ENCODE measurements at places on chromosomes 5 and 9. TPM values are rescaled to one million over a fixed set of nuclear protein-coding genes. Genes with fewer than 3 reads are reported as not detected.

Gene OGN
- 0.17 TPM for total RNA-seq

Gene TRIM36
- total RNA-seq: not detected

Gene ZDHHC21
- 7.9 TPM for total RNA-seq

Gene MEIKIN
- total RNA-seq: not detected

Gene MYOT
- not detected for total RNA-seq

Gene SLC46A2
- total RNA-seq: not detected

Gene BHMT
- not detected for total RNA-seq

Gene HMCN2
- not detected for total RNA-seq

Gene VAV2
- total RNA-seq: 6.2 TPM

Gene SPIN1
- 30.0 TPM for total RNA-seq

Gene CEMIP2
- 43.2 TPM for total RNA-seq

Gene VPS13A
- total RNA-seq: 43.0 TPM

Gene PRDM9
- not detected for total RNA-seq

DNA sequence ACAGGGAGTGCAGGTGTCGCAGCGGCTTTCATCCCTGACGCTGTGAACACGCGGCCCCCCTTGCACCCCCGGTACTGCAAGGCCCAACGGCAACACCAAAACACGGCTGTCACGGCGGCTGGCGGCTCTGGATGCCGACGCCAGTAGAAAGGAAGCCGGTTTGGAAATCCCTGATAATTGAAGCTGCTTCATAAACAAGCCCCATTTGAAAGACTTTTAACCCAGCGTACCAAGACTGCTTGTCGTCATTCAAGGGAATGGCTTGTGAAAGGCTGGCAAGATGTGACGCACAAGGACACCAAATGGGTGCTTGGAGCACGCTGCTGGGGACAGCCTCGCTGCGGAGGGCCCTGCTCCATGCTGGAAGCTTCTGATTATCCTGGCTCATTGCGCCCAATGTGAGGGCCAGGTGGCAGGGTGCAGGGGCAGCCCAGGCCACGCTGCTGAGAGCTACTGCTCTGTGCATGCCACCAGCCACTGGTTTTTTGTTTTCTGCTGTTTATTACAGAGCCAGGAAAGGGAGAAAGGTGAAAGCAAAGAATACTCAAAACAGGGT lies 63.1 kb downstream of the GTF3C4 start:
- H3K27ac ChIP-seq: no peak overlapping the region
- no peak overlapping the region for H3K4me3 ChIP-seq
- no peaks in the 10 kb centered on the region for H3K36me3 ChIP-seq
- DNase-seq: no peak

DNA sequence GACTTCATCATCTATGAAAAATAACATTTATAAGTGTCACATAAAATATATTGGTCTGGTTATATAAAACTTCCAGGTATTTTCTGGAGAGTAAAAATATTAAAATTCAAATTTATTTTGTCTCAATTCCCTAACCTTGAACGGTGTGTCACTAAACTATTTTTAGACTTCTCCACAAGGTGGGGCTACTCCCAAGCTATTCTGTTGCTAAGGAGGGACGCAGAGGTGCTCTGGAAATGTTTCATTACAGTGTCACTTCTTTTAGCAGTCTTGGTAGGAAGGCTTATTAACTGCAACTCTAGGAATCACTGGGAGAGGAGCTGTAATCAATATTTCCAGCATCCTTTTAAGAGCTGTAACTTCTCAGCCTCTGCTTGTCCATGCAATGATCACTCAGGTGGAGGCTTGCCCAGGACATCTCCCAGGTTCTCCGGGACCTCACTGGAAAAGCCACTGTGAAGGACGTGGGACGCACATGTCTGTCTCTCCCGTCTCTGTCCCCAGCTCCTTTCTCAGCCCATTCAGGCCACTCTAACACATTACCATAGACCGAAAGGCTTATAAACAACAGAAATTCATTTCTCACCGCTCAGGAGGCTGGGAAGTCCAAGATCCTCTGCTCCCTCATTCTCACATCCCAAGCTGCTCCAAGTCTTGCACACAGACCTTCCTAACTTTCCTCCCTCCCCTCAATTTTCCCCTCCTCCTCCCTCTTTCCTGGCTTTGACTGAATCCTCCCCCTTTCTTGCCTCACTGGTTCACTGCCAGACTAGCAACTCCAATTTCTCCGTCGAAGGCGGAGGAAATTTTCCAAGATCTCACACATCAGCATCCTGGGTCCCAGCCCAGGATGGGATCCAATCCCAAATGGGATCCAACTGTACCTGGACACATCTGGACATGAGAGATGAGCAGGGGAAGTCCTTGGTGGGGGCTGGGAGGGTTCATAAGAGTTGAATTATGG lies 32.7 kb upstream of the DNAH5 start:
- H3K27ac ChIP-seq: no peak overlapping the region
- H3K4me1 ChIP-seq: no peaks in the 10 kb centered on the region
- H3K4me3 ChIP-seq: no peak overlapping the region
- DNase-seq: no peak

DNA sequence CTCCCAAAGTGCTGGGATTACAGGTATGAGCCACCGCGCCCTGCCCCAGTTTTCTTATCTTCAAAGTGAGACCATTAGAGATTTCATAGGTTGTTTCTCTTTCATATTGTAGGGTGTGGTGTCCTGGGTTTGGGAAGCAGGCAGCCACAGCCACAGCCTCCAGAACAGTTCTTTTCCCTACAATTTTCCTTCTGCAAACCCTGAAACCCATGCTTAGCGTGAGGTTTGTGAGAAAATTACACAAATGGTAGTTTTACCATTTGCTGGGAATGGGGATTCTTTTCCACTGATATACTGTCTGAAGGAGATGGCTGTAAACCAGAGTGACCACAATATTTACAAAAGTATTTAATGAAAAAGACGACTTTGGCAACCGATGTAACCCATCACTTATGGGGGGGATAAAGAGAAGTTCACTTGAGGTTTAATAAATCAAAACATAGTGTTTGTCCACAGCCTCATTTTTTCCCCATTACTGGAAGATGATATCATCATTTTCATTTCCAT lies 26.7 kb upstream of the ECM2 start:
- peaks cover 3% of the 10 kb centered on the region for H3K4me1 ChIP-seq
- DNase-seq: no peak
- H3K27me3 ChIP-seq: no peaks in the 10 kb centered on the region
- H3K36me3 ChIP-seq: peaks cover 9% of the 10 kb centered on the region
- no peak overlapping the region for H3K27ac ChIP-seq
- no peak overlapping the region for H3K4me3 ChIP-seq

- peak overlapping the region; percentile 87 for H3K27ac ChIP-seq
- H3K27me3 ChIP-seq: no peaks in the 10 kb centered on the region
- peak; percentile 87 for DNase-seq
- peaks cover 71% of the 10 kb centered on the region for H3K36me3 ChIP-seq
- H3K4me3 ChIP-seq: peak overlapping the region; percentile 57
- peaks cover 78% of the 10 kb centered on the region for H3K4me1 ChIP-seq
Observed at GRCh38 chr9:129863059-129863690, 27.9 kb downstream of the USP20 start.

GRCh38 chr5:175640106-175640775 lies 17.6 kb upstream of the HRH2 start:
- no peak for DNase-seq
- H3K4me1 ChIP-seq: peaks cover 19% of the 10 kb centered on the region
- no peaks in the 10 kb centered on the region for H3K36me3 ChIP-seq

DNA sequence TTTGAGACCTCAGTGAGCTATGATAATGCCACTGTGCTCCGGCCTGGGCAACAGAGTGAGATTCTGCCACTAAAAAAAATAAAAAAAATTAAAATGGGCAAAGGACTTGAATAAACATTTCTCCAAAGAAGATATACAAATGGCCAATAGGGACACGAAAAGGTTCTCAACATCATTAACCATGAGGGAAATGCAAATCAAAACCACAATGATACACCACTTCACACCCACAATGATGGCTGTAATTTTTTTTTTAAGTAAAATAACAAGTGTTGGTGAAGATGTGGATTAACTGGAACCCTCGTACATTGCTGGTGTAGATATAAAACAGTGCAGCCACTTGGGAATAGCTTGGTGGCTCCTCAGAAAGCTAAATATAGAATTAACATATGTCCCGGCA lies 68.0 kb downstream of the SIL1 start:
- H3K4me3 ChIP-seq: no peak overlapping the region
- H3K4me1 ChIP-seq: no peaks in the 10 kb centered on the region
- no peak for DNase-seq
- no peaks in the 10 kb centered on the region for H3K27me3 ChIP-seq
- no peaks in the 10 kb centered on the region for H3K36me3 ChIP-seq

DNA sequence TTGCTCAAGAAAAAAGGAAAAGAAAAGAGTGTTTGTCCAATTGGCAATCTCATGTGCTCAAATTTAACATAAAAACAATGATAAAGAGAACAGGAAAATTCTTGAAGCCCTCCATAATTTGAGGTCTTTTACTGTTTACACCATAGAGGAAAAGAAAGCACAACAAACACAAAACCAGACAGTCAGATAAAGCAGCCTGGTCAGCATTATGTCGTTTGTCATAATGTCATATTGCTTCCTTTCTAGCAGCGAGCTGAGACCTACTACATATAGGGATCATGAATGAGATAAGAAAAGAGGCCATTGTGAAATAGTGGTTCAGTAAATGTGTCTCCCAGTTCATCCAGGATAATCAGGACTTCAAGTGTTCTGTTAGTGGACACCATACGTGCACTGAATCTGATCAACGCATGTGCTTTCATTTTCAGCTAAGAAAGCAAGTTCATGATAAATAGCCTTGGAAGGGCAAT lies 64.7 kb upstream of the SELENOP start:
- no peak for DNase-seq
- H3K4me3 ChIP-seq: no peak overlapping the region
- no peak overlapping the region for H3K27ac ChIP-seq
- H3K36me3 ChIP-seq: peaks cover 3% of the 10 kb centered on the region
- peaks cover 6% of the 10 kb centered on the region for H3K4me1 ChIP-seq

DNA sequence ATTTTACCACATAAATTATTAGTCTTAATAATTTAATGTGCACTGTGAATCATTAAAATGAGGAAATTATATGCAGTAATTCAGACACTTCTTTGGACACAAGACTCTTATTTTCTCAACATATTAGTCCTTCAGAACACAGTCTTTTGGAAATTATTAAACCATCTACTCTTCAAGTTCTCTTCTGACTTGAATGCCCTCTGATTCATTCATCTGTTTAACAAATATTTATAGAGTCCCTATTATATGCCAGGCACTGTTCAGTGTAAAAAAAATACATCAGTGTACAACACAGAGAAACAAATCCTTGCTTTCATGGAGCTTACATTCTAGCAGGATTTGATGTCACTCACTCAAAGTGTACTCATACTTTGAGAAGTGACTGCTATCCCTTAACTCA lies 163.4 kb upstream of the IL12B start:
- DNase-seq: no peak
- H3K27ac ChIP-seq: no peak overlapping the region
- no peaks in the 10 kb centered on the region for H3K4me1 ChIP-seq
- no peak overlapping the region for H3K4me3 ChIP-seq
- H3K36me3 ChIP-seq: no peaks in the 10 kb centered on the region
- peaks cover 14% of the 10 kb centered on the region for H3K27me3 ChIP-seq

DNA sequence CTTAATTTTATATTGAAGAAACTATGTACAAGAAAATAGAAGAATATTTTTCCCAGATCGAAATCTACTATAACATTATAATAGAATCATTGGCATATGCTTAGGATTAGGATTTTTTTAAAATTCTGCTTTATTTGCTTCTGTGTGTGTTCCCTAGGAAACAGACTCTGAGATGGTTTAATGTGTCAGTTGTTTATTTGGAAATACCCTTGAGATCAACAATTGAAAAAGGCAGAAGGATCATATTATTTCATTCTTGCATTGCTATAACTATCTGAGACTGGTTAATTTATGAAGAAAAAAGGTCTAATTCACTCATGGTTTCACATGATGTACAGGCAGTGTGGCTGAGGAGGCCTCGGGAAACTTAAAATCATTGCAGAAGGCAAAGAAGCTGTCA lies 622.6 kb downstream of the PRR16 start:
- no peak for DNase-seq
- no peaks in the 10 kb centered on the region for H3K36me3 ChIP-seq
- no peak overlapping the region for H3K4me3 ChIP-seq
- no peak overlapping the region for H3K27ac ChIP-seq
- H3K27me3 ChIP-seq: no peaks in the 10 kb centered on the region

GRCh38 chr5:74301576-74301975 lies 339.0 kb downstream of the ENC1 start:
- H3K27ac ChIP-seq: no peak overlapping the region
- no peak overlapping the region for H3K4me3 ChIP-seq
- peaks cover 4% of the 10 kb centered on the region for H3K27me3 ChIP-seq
- H3K4me1 ChIP-seq: no peaks in the 10 kb centered on the region

GRCh38 chr5:111775224-111775623 lies 18.2 kb upstream of the NREP start:
- H3K27me3 ChIP-seq: peaks cover 31% of the 10 kb centered on the region
- H3K36me3 ChIP-seq: no peaks in the 10 kb centered on the region
- H3K27ac ChIP-seq: no peak overlapping the region
- peaks cover 6% of the 10 kb centered on the region for H3K4me1 ChIP-seq

DNA sequence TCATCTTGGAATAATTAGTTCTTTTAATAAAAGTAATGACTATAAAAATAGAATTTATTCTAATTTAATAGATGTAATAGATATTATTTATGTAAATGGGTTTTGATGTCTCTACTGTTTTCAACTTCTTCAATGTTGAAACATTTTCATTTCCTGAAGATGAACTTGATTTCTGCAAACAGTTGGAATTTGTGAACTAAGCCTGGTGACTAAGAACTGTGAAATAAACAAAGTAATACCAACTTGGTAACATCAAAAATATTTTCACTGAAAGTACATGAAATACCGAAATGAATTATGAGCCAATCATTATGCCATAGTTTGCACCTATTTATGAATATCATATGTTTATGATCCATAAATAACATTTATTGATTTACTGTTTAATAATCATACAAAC lies 143.8 kb upstream of the FGF10 start:
- no peak overlapping the region for H3K4me3 ChIP-seq
- no peaks in the 10 kb centered on the region for H3K4me1 ChIP-seq
- H3K27ac ChIP-seq: no peak overlapping the region
- H3K27me3 ChIP-seq: no peaks in the 10 kb centered on the region
- no peaks in the 10 kb centered on the region for H3K36me3 ChIP-seq
- DNase-seq: no peak

DNA sequence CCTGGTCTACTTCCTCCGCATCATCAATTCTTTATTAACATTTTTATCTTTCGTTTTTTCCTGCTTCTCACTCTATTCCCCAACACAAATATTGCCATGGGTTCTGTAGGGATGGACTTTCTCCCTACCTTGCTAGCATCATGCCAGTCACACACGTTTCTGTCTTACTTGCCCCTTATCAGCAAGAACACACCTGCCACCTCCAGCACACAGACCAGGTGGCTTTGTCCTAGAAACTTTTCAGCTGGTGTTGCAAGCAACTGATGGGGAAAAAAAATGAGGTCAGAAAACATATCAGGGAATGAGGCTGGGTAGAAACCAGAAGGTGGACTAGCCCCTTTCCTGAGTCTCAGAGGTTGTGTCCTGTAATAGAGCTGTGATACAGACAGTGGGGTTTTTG lies 5.8 kb downstream of the SH3RF2 start:
- H3K27ac ChIP-seq: no peak overlapping the region
- no peak overlapping the region for H3K4me3 ChIP-seq
- H3K36me3 ChIP-seq: no peaks in the 10 kb centered on the region
- DNase-seq: no peak
- peaks cover 48% of the 10 kb centered on the region for H3K4me1 ChIP-seq
